CD4-positive, alpha-beta T cell (primary cell): ENCODE measurements at places on chromosomes 6 and 20. TPM values are rescaled to one million over a fixed set of nuclear protein-coding genes. Genes with fewer than 3 reads are reported as not detected.

DNA sequence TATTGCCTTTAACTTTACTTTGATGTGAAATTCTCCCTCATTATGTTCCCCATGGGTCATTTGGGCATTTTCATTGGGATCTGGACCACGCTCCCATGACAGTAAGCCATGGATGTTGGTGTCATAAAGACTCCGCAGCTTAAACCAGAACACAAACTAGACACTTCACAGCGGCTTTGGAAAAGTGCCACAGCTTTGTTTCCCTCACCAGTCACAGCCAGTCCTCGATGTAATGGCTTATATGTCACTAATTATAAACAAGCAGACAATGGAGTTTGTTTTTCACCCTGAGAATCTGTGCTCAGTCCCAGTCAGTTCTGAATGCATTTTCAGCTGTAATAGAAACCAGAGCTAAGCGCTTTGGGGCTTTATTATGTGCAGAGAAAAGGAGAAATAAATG lies 23.2 kb upstream of the DAAM2 start:
- no peak overlapping the region for H3K4me3 ChIP-seq
- DNase-seq, result no peak
- peaks cover 7% of the 10 kb centered on the region for H3K27me3 ChIP-seq
- H3K36me3 ChIP-seq, result no peaks in the 10 kb centered on the region
- no peak overlapping the region for H3K27ac ChIP-seq
- H3K4me1 ChIP-seq, result no peaks in the 10 kb centered on the region

DNA sequence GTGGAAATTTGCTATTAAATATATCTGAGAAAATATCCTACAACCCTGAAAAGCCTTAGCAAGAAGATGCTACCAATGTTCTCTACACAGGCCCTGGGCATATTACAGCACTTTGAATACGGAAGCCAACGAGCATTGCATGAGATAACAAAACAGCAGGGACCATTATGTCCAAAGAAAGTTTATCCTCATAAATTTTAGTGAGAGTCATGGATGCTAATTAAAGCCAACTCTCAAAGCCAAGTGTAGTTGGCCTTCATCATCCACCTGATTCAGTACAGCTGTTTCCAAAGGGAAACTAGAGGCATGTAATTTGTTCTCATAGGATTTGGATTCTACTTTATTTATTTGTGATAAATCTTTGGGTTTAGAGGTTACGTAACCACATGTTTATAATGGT lies 564.8 kb downstream of the RFPL4B start:
- H3K27me3 ChIP-seq, result no peaks in the 10 kb centered on the region
- DNase-seq, result no peak
- H3K4me1 ChIP-seq, result no peaks in the 10 kb centered on the region
- H3K36me3 ChIP-seq, result no peaks in the 10 kb centered on the region
- H3K27ac ChIP-seq, result no peak overlapping the region
- H3K4me3 ChIP-seq, result no peak overlapping the region

GRCh38 chr6:149488815-149489214 lies 4.0 kb upstream of the ZC3H12D start:
- H3K4me1 ChIP-seq, result peaks cover 54% of the 10 kb centered on the region
- H3K27ac ChIP-seq, result peak overlapping the region; percentile 44
- no peak overlapping the region for H3K4me3 ChIP-seq
- no peaks in the 10 kb centered on the region for H3K36me3 ChIP-seq

- H3K36me3 ChIP-seq, result peaks cover 13% of the 10 kb centered on the region
- DNase-seq, result peak; percentile 15
- no peak overlapping the region for H3K4me3 ChIP-seq
These were observed 13.7 kb upstream of the FAM83C start for GRCh38 chr20:35305682-35306556.

DNA sequence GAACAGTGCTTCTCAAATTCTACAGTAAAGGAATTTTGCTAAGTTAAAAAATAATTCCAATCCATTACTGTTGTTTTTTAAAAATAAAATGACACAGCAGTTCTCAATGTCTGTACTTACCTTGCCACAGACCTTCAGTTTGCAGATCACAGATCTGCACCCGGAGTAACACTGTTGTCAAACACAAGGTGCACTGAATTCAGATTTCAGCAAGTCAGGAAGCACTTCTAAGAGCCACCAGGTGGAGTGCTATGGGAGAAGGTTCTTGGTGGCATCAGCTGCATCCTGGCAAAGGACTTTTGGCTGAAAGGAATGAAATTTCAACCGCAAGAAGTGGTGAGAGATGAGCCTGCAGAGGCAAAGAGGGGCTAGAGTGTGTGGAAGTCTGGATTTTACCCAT lies 17.4 kb downstream of the RSPH4A start:
- DNase-seq, result no peak
- H3K4me1 ChIP-seq, result no peaks in the 10 kb centered on the region
- H3K27me3 ChIP-seq, result no peaks in the 10 kb centered on the region
- H3K27ac ChIP-seq, result no peak overlapping the region
- peaks cover 12% of the 10 kb centered on the region for H3K36me3 ChIP-seq

DNA sequence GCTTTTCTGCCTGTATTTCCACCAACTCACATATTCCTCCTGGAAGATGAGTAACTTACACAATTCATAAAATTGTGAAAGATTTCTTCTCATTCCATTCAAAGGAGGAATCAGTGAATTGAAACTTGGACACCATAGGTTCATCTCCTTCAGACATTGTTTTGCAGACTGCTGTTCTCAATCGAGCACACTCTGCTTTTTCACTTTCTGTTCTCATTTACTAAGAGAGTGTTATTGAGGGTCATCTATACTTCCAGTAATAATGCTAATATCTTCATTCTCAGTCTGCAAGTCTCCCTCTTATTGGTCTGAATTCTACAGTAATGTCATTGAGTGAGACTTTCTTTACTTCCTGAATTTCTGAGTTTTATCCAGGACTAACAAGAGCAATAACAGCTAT lies 67.5 kb upstream of the FUT9 start:
- H3K4me1 ChIP-seq, result no peaks in the 10 kb centered on the region
- no peak for DNase-seq
- no peak overlapping the region for H3K4me3 ChIP-seq
- no peaks in the 10 kb centered on the region for H3K27me3 ChIP-seq

- no peaks in the 10 kb centered on the region for H3K27me3 ChIP-seq
- no peak for DNase-seq
- no peaks in the 10 kb centered on the region for H3K36me3 ChIP-seq
- no peak overlapping the region for H3K27ac ChIP-seq
- no peaks in the 10 kb centered on the region for H3K4me1 ChIP-seq
These were observed 85.0 kb upstream of the KIF25 start for GRCh38 chr6:167912494-167912893.

DNA sequence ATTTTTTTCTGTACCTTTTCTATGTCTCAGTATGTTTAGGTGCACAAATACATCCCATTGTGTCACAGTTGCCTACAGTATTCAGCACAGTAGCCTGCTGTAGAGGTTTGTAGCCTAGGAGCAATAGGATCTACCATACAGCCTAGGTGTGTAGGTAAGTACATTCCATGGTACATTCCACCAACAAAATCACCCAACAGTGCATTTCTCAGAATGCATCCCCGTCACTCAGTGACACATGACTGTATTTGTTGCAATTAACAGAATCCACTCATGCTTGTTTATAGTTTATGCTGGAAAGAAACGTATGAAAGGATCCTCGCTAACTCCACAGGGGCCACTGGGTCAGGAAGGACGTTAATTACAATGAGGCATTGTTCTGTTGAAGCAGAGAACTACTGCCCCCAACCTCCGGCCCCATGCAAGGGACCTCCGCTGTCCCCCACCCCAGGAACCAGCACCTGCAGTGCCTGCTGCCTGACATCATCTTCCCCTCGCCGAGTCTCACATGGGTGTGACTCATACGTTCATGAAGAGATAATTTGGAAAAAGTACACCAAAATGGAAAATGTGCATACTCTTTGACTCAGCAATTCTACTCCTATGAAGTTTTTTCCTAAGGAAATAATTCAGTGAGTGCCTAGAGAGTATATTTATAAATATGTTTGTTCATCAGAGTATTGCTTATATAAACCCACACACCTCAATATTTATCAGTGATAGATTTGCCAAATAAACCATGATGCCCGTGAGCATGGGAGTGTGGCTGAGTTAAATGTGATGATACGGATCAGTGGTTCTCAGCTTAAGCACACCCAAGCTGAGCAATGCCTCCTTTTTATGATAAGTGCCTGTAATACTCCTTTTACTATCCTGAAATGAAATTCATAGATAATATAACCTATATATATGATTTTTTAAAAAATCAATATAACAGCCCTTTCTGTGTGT lies 156.4 kb upstream of the ECI2 start:
- H3K27ac ChIP-seq, result no peak overlapping the region
- H3K4me1 ChIP-seq, result no peaks in the 10 kb centered on the region
- DNase-seq, result no peak
- no peaks in the 10 kb centered on the region for H3K36me3 ChIP-seq
- no peak overlapping the region for H3K4me3 ChIP-seq

GRCh38 chr6:8192597-8192996 lies 90.2 kb upstream of the EEF1E1 start:
- no peak overlapping the region for H3K27ac ChIP-seq
- H3K4me1 ChIP-seq, result no peaks in the 10 kb centered on the region
- no peaks in the 10 kb centered on the region for H3K36me3 ChIP-seq
- no peak overlapping the region for H3K4me3 ChIP-seq

GRCh38 chr6:19866985-19867627 lies 29.9 kb downstream of the ID4 start:
- DNase-seq, result no peak
- H3K36me3 ChIP-seq, result no peaks in the 10 kb centered on the region
- no peak overlapping the region for H3K4me3 ChIP-seq

DNA sequence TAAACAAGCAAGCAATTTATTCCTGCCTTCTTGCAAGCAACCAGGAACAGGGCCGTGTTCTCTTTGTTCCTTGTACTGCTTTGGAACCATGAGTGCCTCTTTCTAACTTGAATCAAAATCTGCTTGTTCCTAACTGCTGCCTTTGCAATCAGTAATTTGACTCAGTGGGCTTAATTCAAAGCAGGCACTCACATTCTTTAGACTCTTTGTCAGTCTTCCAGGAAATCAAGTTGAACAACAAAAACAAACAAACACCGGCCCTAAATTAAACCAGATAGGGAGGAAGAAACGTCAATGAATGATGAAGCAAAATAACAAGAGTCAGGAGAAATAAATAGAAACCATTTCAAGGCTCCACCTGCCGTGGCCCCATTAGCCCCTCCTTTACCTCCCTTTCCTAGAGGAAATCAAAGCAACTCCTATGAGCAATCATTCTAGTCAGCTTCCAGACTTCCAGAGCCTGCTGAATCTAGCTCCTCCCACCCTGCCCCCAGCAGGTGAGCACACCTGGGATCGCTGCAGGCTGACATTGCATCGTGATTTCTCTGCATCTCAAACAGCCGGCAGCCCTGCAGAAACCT lies 582.2 kb upstream of the FLRT3 start:
- DNase-seq, result no peak
- H3K4me3 ChIP-seq, result no peak overlapping the region
- H3K27me3 ChIP-seq, result no peaks in the 10 kb centered on the region
- H3K4me1 ChIP-seq, result no peaks in the 10 kb centered on the region
- no peak overlapping the region for H3K27ac ChIP-seq

DNA sequence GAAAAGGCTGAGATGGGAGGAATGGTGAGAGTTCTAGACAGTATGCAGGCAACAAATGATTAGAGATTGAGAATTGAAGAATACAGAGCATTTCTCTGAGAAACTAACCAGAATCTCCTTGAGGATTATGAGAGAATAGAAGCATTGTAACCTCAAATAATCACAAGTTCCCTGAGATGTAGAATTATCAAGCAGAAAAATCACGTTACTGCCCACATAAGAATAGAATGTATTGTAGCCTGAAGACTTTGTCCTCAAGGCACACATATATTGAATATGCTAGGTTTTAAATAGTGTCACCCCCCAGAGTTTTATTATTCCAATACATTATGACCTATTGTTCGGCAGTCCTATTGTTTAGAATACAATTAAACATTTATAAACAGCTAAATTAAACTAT lies 57.2 kb downstream of the CNKSR3 start:
- H3K4me3 ChIP-seq, result no peak overlapping the region
- DNase-seq, result no peak
- H3K4me1 ChIP-seq, result no peaks in the 10 kb centered on the region
- no peaks in the 10 kb centered on the region for H3K36me3 ChIP-seq

DNA sequence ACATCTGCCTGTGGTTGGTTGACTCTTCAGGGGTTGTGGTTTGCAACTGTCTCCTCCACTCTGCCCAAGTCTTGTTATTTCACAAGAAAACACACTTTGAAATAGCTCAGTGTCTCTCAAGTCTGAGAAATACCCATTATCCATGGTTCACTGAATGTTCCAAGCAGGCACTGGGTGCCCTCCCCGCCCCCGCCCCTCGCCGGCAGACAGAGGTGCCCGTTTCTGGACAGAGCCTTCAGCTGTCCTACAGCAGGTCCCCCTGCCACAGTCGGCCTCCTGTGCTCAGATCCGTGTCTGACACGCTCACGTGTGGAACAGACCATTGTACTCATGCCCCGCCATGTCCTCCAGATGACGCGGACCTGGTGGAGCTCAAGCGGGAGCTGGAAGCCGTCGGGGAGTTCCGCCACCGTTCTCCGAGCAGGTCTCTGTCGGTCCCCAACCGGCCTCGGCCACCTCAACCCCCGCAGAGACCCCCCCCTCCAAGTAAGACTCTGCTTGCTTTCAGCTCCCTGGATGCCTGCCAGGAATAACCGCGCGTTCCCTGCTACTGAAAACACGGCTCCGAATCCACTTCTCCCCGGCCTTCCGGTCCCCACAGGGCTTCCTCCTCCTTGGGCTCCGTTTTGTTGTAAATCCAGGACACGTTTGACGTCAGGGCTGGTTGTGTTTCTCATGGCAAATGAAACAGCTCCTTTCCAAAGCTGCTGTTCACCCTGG lies 81.4 kb downstream of the SERAC1 start:
- no peak overlapping the region for H3K27ac ChIP-seq
- no peaks in the 10 kb centered on the region for H3K27me3 ChIP-seq
- DNase-seq, result no peak
- H3K4me3 ChIP-seq, result no peak overlapping the region
- H3K4me1 ChIP-seq, result peaks cover 2% of the 10 kb centered on the region

The LGSN gene
- not detected for total RNA-seq

The CST9L gene
- total RNA-seq, result not detected

The CD93 gene
- 1.1 TPM for total RNA-seq

The TMEM244 gene
- not detected for total RNA-seq

The SAMD10 gene
- 12.1 TPM for total RNA-seq

The BEND3 gene
- 0.92 TPM for total RNA-seq

The DNAAF9 gene
- total RNA-seq, result 3.0 TPM

The TMEM74B gene
- total RNA-seq, result 0.17 TPM
